ENCODE measurements at places on chromosomes 4 and X.

DNA sequence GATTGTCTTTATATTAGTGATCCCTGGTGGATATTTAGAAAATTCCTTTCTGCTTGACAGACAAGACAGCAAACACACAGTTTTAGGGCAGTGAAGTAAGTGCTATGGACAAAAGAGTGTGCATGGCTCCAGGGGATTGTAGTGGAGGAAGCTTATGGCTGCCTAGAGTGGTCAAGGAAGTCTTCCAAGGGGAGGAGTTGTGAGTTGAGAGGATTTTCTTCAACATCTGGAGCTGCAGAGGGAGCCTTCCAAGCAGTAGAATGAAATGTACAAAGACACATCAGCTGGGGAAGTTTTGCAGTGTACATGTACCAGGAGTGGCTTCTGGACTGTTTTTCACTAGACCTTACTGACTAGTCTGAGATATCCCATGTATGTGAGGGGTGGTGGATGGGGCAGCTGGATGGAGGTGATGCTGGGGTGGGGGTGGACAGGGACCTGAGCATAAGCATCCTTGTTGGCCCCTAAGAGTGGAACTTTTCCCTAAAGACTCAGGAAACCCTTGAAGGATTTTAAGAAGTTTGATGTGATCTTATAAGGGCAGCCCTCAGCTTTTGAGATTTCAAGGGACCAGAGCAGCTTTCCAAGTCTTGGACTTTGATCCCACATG, 160.5 kb upstream of the TAPT1 start:
- no peak for DNase-seq

DNA sequence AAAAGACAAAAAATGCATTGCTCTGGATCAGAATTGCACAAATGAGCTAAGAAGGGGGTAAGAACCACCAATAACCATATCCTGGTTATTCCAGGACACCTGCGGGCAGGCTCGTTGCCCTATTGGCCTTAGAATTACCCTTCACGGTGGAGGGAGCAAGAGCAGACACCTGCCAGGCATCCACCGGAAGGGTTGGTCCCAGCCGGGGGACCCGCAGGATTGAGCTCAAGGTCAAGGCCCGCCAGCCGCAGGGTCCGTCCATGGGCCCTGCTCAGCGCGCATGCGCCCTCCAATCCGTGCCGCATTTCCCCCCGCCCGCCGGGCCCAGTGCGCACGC, 575 bp downstream of the SLC25A6 start:
- no peak for DNase-seq

DNA sequence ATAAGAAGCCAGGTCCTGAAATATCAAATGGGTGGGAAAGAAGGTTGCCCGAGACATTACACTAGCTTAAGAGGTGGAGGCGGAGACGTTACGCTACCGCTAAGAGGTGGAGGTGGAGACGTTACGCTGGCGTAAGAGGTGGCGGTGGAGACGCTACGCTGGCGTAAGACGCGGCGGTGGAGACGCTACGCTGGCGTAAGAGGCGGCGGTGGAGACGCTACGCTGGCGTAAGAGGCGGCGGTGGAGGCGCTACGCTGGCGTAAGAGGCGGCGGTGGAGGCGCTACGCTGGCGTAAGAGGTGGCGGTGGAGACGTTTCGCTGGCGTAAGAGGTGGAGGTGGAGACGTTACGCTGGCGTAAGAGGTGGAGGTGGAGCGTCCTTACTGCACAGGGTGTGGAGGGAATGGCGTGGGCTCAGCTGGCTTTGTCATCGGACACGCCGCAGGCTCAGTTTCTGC, 12.8 kb downstream of the CYP4V2 start:
- DNase-seq, result no peak

GRCh38 chr4:89259301-89260028, 48.1 kb downstream of the GPRIN3 start:
- no peak for DNase-seq

- DNase-seq, result no peak
Observed at GRCh38 chr4:89733946-89734345, 103.0 kb downstream of the SNCA start.

DNA sequence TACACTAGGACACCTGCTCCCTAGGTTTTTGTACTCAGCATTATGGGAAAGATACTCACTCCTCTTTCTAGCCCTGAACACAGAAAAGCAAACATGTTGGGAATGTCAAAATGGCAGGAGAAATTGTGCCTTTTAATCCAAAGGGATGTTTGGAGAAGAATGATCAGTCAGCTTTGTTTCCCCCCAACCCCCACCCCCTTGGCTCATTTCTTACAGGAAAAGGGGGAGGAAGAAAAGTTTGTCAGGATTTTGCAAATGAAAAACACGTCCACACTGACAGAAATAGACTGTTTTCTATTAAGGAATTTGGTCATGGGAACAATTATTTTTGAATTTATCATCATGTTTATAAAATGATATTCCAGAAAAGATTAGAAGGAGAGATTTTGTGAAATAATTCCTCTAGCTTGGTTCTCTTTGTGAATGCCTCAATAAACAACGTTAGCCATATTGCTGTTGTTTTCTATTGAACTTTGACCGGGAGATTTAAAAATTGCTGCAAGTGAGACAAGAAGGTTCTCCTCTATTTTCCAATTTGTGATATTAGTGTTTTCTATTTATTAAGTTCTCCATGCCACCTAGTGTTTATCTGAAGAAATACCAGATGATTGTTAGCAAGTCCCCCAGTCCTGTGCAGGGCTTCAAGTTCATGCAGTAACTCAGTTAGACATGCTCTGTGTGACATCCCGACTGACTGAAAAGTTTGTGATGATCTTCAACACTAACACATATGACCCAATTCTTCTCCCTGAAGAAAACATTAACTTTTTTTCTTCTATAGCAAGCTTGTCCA, 31.3 kb upstream of the TFDP3 start:
- DNase-seq, result no peak

GRCh38 chr4:120672558-120673147, 249.9 kb downstream of the PRDM5 start:
- peak; percentile 41 for DNase-seq

- DNase-seq, result no peak
Observed at GRCh38 chr4:41512136-41512535, 25.8 kb upstream of the LIMCH1 start.

GRCh38 chr4:23348789-23349498, 540.9 kb downstream of the PPARGC1A start:
- no peak for DNase-seq

GRCh38 chr4:69563424-69563823, 67.7 kb upstream of the UGT2B4 start:
- DNase-seq, result no peak

DNA sequence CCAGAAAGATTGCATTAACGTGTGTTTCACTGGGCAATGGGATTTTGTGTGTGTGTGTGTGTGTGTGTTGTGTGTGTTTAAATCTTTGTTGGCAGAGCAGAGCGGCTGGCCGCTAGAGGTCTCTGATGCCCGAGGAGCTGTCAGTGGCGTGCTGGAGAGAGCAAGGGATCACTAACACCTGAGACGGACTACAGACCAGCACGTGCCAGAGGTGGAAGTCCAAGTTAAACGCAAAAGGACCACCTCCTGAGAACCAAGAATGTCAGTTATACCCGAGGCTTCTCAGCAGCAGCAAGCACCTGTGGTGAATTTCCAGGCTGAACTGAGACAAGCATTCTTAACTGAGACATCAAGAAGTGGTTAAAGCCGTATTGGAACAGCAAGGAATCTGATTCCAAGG, 9.0 kb upstream of the SLC25A14 start:
- peak; percentile 84 for DNase-seq

DNA sequence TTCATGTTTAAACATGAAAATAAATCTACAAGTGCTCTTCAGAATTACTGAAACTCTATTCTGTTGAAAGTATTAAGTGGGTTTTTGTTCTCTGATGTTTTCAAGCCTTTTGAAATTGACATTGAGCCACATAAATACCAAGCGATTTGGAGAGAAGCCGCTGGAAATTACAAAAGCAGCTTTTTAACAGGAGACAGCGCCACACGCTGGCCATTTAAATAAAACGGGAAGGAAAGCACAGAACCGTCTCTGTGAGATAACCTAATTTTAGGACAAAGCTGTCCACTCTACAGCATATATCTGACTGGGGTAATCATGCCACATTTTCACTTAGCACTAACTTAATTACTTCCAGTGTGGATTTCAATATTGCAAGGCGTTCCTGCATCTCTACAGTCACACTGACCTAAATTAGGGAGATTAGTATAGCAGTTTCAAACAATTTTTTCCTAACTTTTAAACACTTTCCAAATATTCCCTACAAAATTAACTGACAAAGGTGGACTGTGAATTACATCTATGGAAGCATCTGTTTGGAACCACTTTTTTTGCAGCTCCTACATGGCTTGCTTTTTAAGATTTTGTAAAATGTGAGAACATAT, 6.8 kb upstream of the ANOS1 start:
- DNase-seq, result no peak

DNA sequence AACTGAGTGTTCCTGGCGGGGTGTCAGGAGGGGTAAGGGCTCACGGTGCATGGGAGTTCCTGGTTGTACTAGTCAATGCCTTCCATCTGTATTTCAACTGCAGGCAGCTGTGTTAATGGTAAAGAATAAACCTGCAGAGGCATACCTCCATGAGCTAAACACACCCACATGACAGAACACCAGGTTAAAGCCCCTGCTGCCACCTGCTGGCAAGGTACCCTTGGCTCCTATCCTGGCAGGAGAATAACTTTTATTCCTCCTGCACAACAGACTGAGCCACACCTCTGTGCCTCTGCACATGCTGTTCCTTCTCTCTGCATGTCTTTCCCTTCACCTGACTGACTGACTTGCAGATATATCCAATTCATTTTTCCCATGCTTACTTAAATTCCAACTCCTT, 11.1 kb downstream of the ITIH6 start:
- DNase-seq, result peak; percentile 46

- DNase-seq, result no peak
Observed at GRCh38 chr4:57039345-57039744, 60.6 kb downstream of the POLR2B start.

GRCh38 chr4:6840062-6840976, 57.8 kb downstream of the KIAA0232 start:
- DNase-seq, result no peak

- DNase-seq, result no peak
Observed at GRCh38 chrX:5958523-5958922, 270.1 kb downstream of the NLGN4X start.

GRCh38 chr4:175705407-175705806, 106.7 kb downstream of the GPM6A start:
- peak; percentile 66 for DNase-seq

GRCh38 chr4:34417160-34417559, 1827.2 kb downstream of the ARAP2 start:
- DNase-seq, result no peak

DNA sequence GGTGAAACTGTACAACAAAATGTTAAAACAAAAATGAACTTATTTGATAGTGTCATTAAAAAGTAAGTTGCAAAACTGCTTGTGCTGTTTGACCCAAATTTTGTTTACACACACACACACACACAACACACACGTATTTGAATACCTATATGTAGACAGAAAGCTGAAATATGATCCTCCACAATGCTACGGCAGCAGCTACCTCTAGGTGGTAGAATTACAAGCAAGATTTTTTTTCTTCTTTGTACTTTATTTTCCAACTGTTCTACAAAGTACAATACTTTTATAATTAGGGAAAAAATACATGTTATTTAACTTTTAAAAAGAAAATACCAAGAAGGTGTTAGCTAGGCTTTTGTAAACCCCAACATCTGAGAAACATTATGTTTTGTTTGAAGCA, 1.2 kb downstream of the CYTL1 start:
- DNase-seq, result peak; percentile 4

DNA sequence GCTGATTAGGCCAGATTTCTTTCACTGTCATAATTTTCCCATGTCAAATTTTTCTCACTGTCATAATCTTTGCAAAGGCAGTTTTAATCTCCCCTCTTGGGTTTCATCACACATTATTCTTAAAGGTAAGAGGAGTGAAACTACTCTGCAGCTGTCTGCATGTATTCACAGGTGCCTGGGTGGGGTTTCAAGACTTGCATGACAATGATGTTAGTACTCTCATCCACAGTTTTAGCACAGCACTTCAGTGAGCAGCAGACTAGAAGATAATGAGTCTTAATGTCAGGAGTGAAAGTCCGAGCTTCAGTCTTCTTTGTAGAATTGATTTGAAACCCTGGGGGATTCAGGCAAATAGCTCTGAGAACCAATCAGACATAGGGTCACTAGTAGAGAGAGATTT, 182.5 kb upstream of the GALNT7 start:
- no peak for DNase-seq

DNA sequence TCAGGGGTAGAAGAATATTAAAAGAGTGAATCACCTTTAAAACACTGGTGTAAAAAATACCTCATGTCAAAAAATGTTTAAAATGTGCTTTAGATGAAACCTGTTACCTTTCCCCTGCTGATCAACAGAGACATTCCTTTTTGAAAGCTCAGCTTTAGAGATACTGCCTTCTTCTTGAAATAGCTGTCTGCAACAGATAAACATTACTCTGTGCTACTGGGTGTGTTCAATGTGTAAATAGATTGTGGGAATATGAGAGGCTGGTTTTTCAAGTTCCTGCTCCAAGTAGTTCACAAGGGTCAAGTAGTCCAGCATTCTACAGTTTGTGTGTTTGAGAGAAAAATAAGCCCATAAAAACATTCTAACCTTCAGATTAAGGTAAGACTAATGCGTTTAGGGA, at the start of gene SYTL5:
TSS of gene SYTL5 (plus strand) at position 263 of the 400 bp plus-strand sequence. CDS start 27,337 bp downstream, outside the sequence.
- DNase-seq, result no peak

DNA sequence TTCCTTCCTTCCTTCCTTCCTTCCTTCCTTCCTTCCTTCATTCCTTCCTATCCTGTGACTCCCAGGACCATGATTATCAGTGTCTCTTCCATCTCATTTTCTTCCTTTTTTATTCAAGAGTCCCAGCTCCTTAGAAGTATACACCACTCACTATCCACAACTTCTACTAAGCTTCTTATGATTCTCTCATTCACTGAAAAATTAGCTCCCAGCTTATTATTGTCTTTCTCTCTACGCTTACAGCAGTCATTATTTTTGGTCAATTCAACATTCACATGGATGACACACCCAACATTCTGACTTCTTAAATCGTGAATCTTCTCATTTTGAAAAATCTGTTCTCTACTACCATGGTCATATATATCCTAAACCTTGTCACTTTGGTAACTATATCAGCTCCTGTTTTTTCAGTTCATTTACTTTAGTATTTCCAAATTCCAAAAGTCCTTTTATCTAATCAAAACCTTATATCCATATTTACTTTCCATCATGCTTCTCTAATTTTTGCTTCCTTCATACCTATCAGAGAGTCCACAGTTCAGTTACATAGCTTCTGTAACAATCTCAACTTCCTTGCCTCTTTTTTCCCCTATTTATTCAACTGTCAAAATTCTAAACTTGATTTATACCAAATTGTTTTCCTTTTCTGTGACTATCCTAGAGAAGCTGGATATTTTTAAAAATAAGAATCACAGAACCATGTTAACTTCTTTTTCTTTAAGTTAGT, 677.5 kb downstream of the RAPGEF2 start:
- no peak for DNase-seq

DNA sequence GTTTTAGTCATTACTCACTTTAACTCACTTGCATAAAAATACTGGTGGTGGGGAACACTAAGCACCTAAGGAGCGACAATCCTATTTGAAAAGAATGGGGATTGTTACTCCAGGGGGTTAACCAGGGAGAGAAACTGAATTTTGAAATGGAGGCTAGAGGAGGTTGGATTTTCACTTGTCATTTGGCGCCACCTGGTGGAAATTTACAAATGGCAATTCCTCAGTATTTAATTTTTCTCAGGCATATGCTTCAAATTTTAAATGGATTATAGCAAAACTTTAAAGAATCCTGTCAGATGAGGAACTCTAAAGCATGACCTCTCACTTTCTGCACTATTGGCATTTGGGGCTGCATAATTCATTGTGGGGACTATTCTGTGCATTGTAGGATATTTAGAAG, 2.7 kb upstream of the GEMIN8 start:
- no peak for DNase-seq

GRCh38 chrX:16771483-16772398, 14.5 kb upstream of the TXLNG start:
- peak; percentile 83 for DNase-seq

Data from H9 (cell line).